ENCODE measurements at places on chromosomes 2 and 18.

DNA sequence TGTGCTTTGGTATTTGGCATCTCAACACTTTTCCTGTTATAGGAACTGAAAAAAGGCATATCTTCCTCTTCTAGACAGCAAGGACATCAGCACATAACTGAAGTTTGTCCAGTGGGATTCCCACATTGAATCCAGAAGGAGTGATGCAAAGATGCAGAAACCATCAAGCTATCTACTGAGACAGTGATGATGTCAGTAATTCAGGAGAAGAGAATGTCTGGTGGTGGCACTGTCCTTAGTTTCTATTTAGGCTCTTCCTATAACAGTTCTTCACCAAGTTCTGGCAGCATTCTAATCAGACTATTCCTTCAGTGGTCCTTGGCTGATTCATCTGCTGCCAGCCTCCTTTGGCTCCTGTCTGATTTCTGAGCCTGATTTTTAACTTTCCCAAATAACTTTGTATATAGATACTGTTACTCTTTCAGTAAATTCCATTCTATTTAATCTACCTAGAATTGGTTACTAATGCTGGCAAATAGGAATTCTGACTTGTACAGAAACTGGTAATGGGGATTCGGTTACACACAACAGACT lies 56.6 kb upstream of the AGPS start:
- DNase-seq, result no peak

- no peak for DNase-seq
Measured at GRCh38 chr2:53334610-53335009, 433.0 kb upstream of the CHAC2 start.

- no peak for DNase-seq
Measured at GRCh38 chr18:75346671-75347070, 80.8 kb downstream of the SMIM21 start.

GRCh38 chr18:70289351-70290312 lies 787 bp downstream of the SOCS6 start:
- DNase-seq, result no peak

GRCh38 chr2:226772389-226773179 lies 27.0 kb downstream of the IRS1 start:
- DNase-seq, result no peak

GRCh38 chr2:237581326-237581725 lies 9.2 kb downstream of the RAB17 start:
- DNase-seq, result no peak

GRCh38 chr2:120765678-120766469 lies 30.2 kb downstream of the GLI2 start:
- no peak for DNase-seq

Data from activated CD4-positive, alpha-beta T cell treated with anti-CD3 and anti-CD28 coated beads for 4 hours (primary cell).